ENCODE measurements at places on chromosomes 11 and 22. TPM values are rescaled to one million over a fixed set of nuclear protein-coding genes. Genes with fewer than 3 reads are reported as not detected.

DNA sequence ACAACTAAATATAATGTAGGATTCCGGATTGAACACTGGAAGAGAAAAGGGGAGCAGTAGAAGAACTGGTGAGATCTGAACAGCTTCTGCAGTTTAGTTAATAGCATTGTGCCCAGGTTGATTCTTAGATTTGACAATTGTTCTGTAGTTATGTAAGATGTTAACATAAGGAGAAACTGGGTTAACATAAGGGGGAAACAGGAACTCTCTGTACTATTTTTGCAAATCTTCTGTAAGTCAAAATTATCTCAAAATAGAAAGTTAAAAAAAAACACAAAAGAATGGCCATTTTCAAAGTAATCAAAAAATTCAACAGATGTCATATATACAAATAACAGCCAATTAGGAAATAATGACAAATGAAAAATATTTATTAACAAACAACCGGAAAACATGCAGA lies 18.7 kb upstream of the LRP5 start:
- H3K4me1 ChIP-seq = no peaks in the 10 kb centered on the region
- no peak for ATAC-seq
- H3K27me3 ChIP-seq = no peaks in the 10 kb centered on the region
- no peak overlapping the region for H3K27ac ChIP-seq

- no peak overlapping the region for H3K4me3 ChIP-seq
- ATAC-seq = no peak
- H3K27ac ChIP-seq = no peak overlapping the region
Observed at GRCh38 chr11:44464741-44465140, 100.7 kb upstream of the CD82 start.

DNA sequence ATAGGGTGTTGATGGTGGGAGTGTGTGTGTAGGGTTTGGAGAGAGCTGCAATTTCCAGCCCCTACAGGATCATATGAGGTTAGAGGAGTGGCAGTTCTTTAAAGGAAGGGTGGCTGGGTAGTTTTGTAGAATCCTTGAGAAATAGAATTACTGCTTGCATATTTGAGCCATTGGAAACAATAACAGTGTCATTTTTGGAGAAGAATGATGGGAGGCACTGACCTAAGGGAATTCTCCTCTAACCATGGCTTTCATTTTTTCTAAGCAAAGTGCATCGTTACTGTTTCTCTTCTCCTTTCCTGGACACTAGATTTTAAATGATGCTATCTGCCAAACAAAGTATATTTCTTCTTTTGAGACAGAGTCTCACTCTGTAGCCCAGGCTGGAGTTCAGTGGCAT lies 66.9 kb upstream of the RRM1 start:
- H3K36me3 ChIP-seq = peaks cover 59% of the 10 kb centered on the region
- no peak for ATAC-seq
- no peak overlapping the region for H3K4me3 ChIP-seq
- H3K27ac ChIP-seq = peak overlapping the region; percentile 45

Gene GTSE1
- 36.9 TPM for total RNA-seq

DNA sequence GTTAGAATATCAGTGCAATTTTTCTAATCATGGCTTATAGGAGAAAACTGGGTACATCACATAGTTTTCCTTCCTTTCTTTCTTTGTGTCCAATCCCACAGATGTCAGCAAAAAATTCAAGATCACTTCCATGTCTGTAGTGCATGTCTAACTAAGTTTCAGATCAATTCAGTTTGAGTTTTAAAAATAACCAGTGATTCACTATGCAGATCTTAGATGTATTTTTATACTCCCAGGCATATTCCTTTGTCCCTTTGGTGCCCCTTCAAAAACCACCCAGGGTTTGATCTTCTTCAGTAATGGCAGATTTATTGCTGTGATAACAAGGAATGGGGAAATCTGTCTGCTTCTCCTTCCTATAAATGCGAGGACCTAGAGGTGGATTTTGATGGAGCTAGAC lies 915.6 kb downstream of the METTL15 start:
- no peaks in the 10 kb centered on the region for H3K36me3 ChIP-seq
- no peaks in the 10 kb centered on the region for H3K27me3 ChIP-seq
- no peaks in the 10 kb centered on the region for H3K4me1 ChIP-seq
- ATAC-seq = no peak

- peaks cover 20% of the 10 kb centered on the region for H3K36me3 ChIP-seq
- H3K27ac ChIP-seq = peak overlapping the region; percentile 13
- no peaks in the 10 kb centered on the region for H3K27me3 ChIP-seq
- no peak for ATAC-seq
Observed at GRCh38 chr11:116990061-116990473, 108.2 kb downstream of the SIK3 start.

- no peaks in the 10 kb centered on the region for H3K27me3 ChIP-seq
- no peak overlapping the region for H3K4me3 ChIP-seq
- no peaks in the 10 kb centered on the region for H3K4me1 ChIP-seq
- H3K36me3 ChIP-seq = no peaks in the 10 kb centered on the region
- no peak overlapping the region for H3K27ac ChIP-seq
- no peak for ATAC-seq
Observed at GRCh38 chr11:100808904-100809491, 121.9 kb downstream of the ARHGAP42 start.

Data from activated T-helper 17 cell treated with anti-CD3 and anti-CD28 coated beads, Interleukin-2, amount 50 U/mL, for 72 hours (primary cell).